CD8-positive, alpha-beta memory T cell (primary cell): ENCODE measurements at places on chromosomes 12 and 14. TPM values are rescaled to one million over a fixed set of nuclear protein-coding genes. Genes with fewer than 3 reads are reported as not detected.

The CATSPERB gene
- 1.1 TPM for total RNA-seq

DNA sequence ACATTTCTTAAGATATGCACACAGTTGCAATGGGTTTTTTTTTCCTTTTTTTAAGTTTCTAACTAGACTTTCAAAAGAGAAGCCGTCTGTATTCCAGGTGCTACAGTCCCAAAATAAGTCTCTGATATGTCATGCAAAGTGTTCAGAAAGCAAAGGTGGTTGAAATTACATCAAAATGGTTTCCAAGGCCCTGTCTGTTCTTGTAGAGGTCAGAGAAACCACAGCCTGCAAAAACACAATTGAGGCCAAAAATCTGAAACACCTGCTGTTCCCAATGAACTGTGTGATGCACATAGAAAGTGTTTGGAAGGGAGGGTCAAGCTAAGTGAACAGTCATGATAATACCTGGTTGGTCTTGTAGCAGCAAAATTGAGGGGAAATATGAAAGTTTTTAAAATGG is 91.0 kb downstream of the VRK1 start:
- no peak for DNase-seq
- H3K27ac ChIP-seq: no peak overlapping the region
- no peaks in the 10 kb centered on the region for H3K27me3 ChIP-seq
- H3K4me3 ChIP-seq: no peak overlapping the region
- no peaks in the 10 kb centered on the region for H3K4me1 ChIP-seq

- no peak for DNase-seq
- H3K4me3 ChIP-seq: no peak overlapping the region
- H3K27me3 ChIP-seq: no peaks in the 10 kb centered on the region
- H3K4me1 ChIP-seq: no peaks in the 10 kb centered on the region
- H3K27ac ChIP-seq: no peak overlapping the region
- H3K36me3 ChIP-seq: no peaks in the 10 kb centered on the region
Observed at GRCh38 chr12:68428724-68429501, 96.8 kb upstream of the MDM1 start.

DNA sequence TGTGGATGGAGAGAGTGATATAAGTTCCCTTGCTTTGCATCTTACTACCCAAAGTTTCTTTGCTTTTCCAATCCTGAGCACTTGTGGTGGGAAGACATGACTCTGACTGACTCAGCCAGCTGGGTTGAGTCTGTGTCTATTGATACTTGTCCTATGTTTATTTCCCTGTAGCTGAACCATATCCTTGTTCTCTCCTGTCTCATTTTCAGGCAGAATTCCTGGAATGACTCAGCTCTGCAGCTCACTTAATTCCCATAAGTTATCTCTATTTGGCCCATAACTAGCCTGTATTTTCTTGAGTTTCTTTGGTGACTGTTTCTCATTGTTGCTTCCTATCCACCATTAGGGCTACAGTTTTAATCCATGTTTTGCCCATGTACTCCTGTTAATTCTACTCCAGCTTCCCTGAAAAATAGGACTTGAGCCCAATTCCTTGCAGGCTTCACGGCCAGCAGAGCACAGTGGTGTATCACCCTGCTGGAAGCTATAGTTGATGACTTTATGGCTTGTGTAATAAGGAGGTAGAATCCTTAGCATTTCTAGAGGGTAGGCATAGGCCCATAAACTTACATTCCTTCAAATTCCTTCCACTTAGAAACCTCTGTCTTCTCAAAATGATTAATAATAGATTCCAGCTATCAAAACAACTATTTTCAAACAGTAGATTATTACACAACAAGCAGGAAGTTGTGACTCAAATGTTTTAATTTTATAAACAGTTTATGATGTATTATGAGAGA is 183.1 kb downstream of the TMTC3 start:
- no peaks in the 10 kb centered on the region for H3K36me3 ChIP-seq
- H3K27me3 ChIP-seq: no peaks in the 10 kb centered on the region
- no peaks in the 10 kb centered on the region for H3K4me1 ChIP-seq
- no peak for DNase-seq
- no peak overlapping the region for H3K4me3 ChIP-seq

The RNF212B gene
- not detected for total RNA-seq

The ASIC1 gene
- 6.4 TPM for total RNA-seq

- DNase-seq: no peak
- no peaks in the 10 kb centered on the region for H3K4me1 ChIP-seq
- H3K27me3 ChIP-seq: no peaks in the 10 kb centered on the region
- H3K27ac ChIP-seq: no peak overlapping the region
Observed at GRCh38 chr12:69689638-69690037, 9.5 kb downstream of the BEST3 start.

The PRPH gene
- not detected for total RNA-seq

The ANKS1B gene
- total RNA-seq: 0.60 TPM

GRCh38 chr12:21946983-21947382 is 5.8 kb upstream of the ABCC9 start:
- DNase-seq: no peak
- peaks cover 6% of the 10 kb centered on the region for H3K27me3 ChIP-seq
- H3K4me3 ChIP-seq: no peak overlapping the region
- H3K4me1 ChIP-seq: no peaks in the 10 kb centered on the region
- no peak overlapping the region for H3K27ac ChIP-seq
- no peaks in the 10 kb centered on the region for H3K36me3 ChIP-seq

The PMEL gene
- total RNA-seq: 0.33 TPM

GRCh38 chr14:103001651-103002396 is 55.5 kb downstream of the CDC42BPB start:
- no peaks in the 10 kb centered on the region for H3K27me3 ChIP-seq
- no peak overlapping the region for H3K4me3 ChIP-seq
- no peaks in the 10 kb centered on the region for H3K4me1 ChIP-seq
- DNase-seq: no peak
- H3K36me3 ChIP-seq: no peaks in the 10 kb centered on the region

DNA sequence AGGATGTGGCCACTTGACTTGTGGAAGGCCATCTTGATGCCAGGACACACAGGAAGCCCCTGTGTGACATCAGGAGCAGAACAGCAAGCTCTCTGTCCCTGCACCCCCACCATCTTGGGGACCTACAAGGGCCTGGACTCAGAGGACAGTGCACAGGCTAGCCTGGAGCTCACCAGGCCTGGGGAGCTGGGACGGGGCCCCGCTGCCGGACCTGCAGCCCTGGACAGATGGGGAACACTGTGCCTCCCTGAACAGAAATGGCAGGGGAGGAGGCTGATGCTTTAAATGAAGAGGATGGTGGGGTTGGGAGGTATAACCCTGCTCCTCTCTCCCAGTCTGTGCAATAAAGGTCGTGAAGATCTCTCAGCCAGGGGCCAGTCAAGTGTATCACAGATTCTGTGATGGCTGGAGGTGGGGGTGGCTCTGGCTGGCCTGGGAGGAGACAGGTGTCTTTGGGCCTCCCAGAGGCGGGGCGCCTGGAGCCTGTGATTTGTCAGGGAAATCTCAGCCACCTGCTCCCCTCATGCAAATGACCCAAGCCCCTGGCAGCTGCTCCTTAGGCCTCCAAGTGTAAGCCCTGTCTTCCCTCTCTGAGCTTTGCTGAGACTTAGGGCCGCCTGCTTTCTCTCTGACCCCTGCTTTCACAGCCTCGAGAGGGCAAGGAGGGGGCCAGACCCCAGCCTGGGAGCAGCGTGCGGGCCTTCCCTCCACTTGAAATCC is 1.1 kb upstream of the GNB3 start:
- no peak overlapping the region for H3K4me3 ChIP-seq
- no peak overlapping the region for H3K27ac ChIP-seq
- H3K4me1 ChIP-seq: peaks cover 6% of the 10 kb centered on the region

DNA sequence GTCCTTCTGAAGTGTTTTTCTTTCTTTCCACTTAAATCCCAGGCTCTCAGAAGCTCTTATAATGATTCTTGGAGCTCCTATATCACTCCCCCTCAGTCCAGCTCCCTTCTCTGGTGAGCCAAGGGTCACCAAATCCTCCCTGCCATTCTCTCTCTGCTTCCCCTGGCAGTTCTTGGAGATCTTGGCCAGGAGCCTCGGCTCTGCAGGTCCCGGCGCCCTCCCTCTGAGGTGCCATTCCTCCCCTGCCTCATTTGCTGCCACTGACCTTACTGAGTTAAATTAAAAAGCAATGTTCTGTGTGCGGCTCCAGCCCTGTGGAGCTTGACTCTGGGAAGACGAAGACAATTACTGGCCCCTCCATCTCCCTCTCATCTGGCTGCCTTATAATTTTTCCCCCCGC is 7.0 kb downstream of the CISTR start:
- H3K36me3 ChIP-seq: no peaks in the 10 kb centered on the region
- no peak for DNase-seq
- H3K27ac ChIP-seq: no peak overlapping the region
- no peak overlapping the region for H3K4me3 ChIP-seq
- H3K4me1 ChIP-seq: peaks cover 26% of the 10 kb centered on the region

The CFAP73 gene
- 0.33 TPM for total RNA-seq

The OTUB2 gene
- total RNA-seq: 1.1 TPM

The ACSS3 gene
- not detected for total RNA-seq

The DUSP16 gene
- 41.2 TPM for total RNA-seq

The KRT78 gene
- total RNA-seq: not detected

The PITPNM2 gene
- total RNA-seq: 5.1 TPM

The PNN gene
- total RNA-seq: 92.5 TPM

DNA sequence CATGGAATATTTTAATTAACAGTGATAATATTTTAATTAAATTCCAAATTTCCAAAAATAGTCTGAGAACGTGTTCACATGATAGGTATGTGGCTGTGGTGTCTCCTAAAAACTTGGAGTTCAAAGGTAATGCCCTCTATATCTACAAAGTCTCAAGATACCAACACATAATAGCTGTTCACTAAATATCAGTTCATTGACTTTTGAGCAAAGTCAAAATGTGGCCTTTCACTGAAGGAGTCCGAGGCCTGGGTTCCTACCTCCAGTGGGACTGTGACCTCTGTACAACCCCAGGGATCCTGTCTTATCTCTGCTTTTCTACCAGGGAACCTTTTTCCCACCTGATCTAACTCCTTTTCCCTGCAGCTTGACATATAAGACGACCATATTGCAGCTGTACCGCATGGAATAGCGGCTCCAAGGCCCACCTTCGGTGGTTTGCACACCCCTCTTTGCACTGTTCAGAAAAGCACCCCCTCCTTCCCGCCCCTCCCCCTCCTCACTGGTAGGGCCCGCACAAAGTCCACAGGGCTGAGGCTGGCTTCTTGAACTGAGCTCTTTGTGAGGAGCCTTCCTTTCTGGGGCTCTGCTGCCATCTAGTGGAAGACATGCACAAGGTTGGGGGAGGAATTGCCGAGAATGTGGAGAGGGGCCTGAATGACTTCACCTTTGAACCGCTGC is 3.1 kb downstream of the CCND2 start:
- DNase-seq: peak; percentile 83
- peaks cover 59% of the 10 kb centered on the region for H3K4me1 ChIP-seq
- H3K4me3 ChIP-seq: peak overlapping the region; percentile 2
- H3K27me3 ChIP-seq: no peaks in the 10 kb centered on the region
- H3K27ac ChIP-seq: no peak overlapping the region

The SELPLG gene
- total RNA-seq: 37.0 TPM

DNA sequence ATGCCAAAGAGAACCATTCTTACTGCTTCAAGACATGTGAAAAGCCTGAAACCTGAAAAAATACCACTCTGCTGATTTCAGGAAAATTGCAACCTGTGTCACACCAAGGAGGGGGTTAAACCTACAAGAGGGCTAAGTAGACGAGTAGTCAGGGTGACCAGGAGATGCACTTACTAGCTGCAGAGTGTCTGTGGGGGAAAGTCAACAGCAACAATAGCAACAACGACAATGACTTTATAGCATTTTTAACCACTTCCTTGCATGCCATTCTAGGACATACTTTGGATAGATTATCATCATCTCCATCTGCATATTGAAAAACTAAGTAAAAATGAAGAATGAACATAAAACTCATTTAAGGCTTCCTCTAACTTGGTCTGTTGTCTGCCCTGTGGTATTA is 902.7 kb downstream of the BCL11B start:
- no peaks in the 10 kb centered on the region for H3K36me3 ChIP-seq
- no peak overlapping the region for H3K4me3 ChIP-seq
- no peak for DNase-seq

GRCh38 chr14:68987653-68988036 is 8.5 kb upstream of the ACTN1 start:
- no peak for DNase-seq
- no peaks in the 10 kb centered on the region for H3K4me1 ChIP-seq
- no peak overlapping the region for H3K4me3 ChIP-seq
- no peak overlapping the region for H3K27ac ChIP-seq
- H3K27me3 ChIP-seq: no peaks in the 10 kb centered on the region
- H3K36me3 ChIP-seq: no peaks in the 10 kb centered on the region

DNA sequence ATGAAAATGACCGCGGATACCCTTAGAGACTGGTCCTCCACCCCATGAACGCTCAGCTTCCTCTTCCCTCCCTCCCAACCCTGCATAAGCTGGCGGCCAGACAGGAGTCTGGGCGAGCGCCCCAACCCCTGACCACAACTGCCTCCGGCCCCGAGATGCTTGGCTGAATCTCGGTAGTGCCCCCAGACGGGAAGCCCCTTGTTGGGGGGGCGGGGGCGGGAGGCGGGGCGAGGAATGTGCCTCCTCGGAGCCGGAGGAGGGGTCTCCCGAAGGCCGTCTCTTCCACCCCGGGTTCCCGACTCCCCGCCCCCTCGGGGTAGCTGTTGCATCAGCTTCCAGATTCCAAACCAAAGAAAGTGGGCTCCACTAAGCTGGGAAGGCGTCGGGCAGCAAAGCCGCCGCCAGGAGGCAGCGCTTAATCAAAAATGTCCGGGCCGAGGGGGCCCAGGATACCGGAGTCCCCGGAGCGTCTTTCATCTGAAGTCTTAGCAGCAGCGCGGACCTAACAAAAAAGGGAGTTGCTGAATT is 7.1 kb upstream of the MRPL52 start:
- no peak overlapping the region for H3K27ac ChIP-seq
- H3K4me1 ChIP-seq: peaks cover 19% of the 10 kb centered on the region

DNA sequence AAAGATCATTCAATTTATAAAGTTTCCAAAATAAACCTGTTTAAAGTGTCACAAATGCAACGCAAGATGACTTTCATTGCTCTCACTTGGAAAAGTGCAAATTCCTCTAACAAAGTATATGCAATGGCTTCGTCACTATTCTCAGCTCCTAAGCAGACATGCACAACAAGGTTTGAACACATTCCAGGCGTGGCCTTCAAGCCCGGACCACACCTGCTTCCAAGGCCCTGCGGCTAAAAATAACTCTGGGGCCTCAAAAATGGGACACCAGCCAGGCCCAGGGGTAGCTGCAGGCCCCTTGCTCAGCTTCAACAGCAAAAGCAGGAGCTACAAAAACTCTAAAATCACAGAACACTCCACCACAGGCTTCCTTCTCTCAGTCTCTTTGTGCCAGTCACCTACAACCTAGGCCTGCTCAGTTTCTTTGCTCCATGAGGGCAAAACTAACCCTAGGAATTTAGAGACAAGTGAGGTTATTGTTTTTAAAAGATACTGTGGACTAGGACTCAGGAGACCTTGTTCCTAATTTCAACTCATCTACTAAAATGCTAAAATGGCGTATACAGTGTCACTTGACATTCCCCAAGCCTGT is 29.3 kb downstream of the DUSP16 start:
- no peak overlapping the region for H3K4me3 ChIP-seq
- H3K27me3 ChIP-seq: no peaks in the 10 kb centered on the region
- H3K36me3 ChIP-seq: no peaks in the 10 kb centered on the region
- H3K27ac ChIP-seq: no peak overlapping the region
- H3K4me1 ChIP-seq: peaks cover 7% of the 10 kb centered on the region
- no peak for DNase-seq

- DNase-seq: no peak
- no peaks in the 10 kb centered on the region for H3K36me3 ChIP-seq
- no peaks in the 10 kb centered on the region for H3K27me3 ChIP-seq
- no peaks in the 10 kb centered on the region for H3K4me1 ChIP-seq
- H3K4me3 ChIP-seq: no peak overlapping the region
Observed at GRCh38 chr12:124136796-124137195, 158.1 kb upstream of the RFLNA start.
